ENCODE measurements at places on chromosomes 3 and 15.

- no peak for DNase-seq
Measured at GRCh38 chr15:44325568-44325967, 37.0 kb downstream of the GOLM2 start.

DNA sequence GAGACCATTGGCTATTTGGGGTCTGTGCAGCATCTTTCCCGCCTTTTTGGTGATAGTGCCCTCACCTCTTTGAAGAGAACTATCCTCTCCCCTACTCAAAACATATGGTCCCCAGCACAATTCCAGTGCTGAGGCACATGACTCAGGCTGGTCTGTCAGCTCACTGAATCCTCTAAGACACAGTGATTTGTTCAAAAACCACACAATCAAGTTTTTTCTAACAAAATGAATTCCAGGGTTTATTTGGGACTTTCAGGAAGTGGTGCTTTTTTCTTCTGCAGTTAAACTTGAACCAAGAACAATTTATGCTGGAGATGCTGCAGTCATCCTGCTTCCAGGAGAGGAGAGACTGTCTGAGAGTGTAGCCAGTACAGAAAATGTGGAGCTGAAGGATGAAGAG lies 142.5 kb upstream of the LMCD1 start:
- DNase-seq = no peak

- no peak for DNase-seq
Measured at GRCh38 chr3:150348500-150348899, 59.6 kb upstream of the TSC22D2 start.

- DNase-seq = no peak
Measured at GRCh38 chr3:69815970-69816369, 76.7 kb downstream of the MITF start.

DNA sequence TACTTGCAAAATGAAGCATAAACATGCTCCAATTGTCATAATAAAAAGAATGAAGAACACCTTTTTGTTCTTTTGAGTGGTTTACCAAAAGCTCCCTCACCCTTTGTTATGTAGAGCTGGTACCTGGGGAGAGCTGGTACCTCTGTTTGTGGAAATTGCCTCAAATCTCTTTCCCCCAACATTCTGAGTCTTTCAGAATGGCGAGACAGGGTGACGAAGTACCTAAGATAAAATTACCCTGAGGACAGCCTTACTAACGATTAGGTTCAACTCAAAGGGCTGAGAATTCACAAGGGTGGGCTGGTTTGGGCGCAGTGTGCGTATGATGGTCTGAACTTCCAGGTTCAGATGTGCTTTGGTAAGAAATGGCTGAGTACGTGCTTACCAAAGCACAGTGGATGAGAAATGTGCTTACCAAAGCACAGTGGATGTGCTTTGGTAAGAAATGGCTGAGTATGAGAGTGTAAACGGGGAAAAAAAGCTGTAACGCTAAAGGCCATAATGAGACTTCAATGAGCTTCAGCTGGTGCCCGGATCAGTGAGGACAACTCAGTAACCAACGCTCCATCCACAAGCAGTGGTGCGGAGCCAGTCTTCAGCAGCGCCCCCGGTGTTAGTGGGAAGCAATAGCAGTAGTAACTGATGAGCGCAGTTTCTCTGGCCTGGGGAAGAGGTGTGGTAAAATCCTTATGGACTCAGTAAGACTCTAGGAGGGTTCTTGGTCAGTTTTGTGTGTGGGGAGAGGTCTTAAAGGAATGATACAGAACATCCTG lies 72.3 kb upstream of the LRIG1 start:
- no peak for DNase-seq

DNA sequence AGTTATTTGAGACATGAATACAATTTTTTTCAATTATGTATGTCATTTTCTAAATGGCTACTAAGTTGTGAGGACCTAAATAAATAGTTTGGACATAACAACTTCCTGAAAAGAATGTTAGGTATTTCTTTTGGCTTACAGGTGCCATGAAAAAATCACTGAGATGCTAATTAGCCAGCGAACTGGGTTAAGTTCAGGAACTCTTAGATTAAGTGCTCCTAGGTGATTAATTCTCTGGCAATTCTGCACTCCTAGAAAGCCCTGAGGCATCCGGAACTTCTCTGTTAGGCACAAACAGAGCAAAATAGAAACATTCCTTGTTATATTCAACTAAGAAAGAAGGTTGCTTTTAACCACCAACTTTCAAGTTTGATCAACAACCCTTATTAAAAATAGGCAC lies 192.3 kb downstream of the STAG1 start:
- DNase-seq = no peak

- no peak for DNase-seq
Measured at GRCh38 chr15:89118481-89118989, 30.3 kb downstream of the ABHD2 start.

DNA sequence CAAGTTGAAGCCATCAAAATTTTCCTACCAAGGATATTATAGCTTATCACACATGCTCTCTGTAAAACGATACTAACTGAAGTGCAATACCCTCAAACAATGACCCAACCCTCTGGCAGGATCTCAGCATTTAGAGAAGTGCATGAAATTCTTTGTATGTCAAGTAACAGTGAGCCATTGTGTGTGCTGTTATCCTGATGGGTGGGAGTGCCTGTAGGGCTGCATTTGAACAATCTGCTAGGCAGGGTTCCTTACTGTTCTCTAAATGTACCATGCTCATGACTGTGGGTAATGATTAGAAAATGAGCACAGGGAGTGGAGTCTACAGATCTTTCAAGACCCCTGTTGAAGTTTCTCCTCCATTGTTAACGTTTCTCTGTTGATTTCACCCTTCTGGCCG lies 398.1 kb downstream of the NSUN3 start:
- DNase-seq = no peak

DNA sequence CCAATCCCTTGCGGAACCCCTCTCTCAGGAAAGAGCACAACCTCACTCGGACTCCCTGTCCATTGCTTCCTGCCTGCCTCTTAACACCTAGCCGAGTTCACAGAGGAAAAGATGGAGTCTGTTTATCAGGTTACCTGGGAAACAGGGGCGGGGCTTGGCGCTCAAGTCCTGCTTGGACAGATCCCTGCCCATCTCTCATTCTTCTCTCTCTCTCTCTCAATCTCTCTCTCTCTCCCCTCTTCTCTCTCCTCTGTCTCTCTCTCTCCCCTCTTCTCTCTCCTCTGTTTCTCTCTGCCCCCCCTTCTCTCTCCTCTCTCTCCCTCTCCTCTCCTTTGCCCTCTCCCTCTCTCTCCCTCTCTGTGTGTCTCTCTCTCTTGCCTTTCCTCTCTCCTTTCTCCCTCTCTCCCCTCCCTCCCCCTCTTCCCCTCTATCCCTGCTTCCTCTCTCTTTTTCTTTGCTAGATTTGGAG lies at the start of gene EFHB:
Gene EFHB (minus strand): TSS at position 120 of the 469 bp plus-strand sequence. CDS start 199 bp downstream, outside the sequence.
- no peak for DNase-seq

GRCh38 chr3:15496341-15496664 lies 25.2 kb downstream of the COLQ start:
- DNase-seq = no peak

GRCh38 chr3:164332831-164333802 lies 745.2 kb downstream of the SI start:
- DNase-seq = no peak

- no peak for DNase-seq
Measured at GRCh38 chr3:10520072-10520471, 14.7 kb upstream of the ATP2B2 start.
